AG04450 (cell line): ENCODE measurements at places on chromosomes 4 and X. TPM values are rescaled to one million over a fixed set of nuclear protein-coding genes. Genes with fewer than 3 reads are reported as not detected.

- DNase-seq = no peak
Measured at GRCh38 chrX:25010784-25011588, 4.8 kb downstream of the ARX start.

GRCh38 chrX:17861489-17862011 is 452 bp upstream of the RAI2 start:
- DNase-seq = no peak

GRCh38 chr4:93764639-93765246 is 63.8 kb upstream of the ATOH1 start:
- peak; percentile 20 for DNase-seq

- DNase-seq = no peak
Measured at GRCh38 chrX:108426262-108426661, 12.0 kb downstream of the COL4A6 start.

GRCh38 chr4:1177274-1178141 is 5.1 kb upstream of the SPON2 start:
- DNase-seq = no peak

DNA sequence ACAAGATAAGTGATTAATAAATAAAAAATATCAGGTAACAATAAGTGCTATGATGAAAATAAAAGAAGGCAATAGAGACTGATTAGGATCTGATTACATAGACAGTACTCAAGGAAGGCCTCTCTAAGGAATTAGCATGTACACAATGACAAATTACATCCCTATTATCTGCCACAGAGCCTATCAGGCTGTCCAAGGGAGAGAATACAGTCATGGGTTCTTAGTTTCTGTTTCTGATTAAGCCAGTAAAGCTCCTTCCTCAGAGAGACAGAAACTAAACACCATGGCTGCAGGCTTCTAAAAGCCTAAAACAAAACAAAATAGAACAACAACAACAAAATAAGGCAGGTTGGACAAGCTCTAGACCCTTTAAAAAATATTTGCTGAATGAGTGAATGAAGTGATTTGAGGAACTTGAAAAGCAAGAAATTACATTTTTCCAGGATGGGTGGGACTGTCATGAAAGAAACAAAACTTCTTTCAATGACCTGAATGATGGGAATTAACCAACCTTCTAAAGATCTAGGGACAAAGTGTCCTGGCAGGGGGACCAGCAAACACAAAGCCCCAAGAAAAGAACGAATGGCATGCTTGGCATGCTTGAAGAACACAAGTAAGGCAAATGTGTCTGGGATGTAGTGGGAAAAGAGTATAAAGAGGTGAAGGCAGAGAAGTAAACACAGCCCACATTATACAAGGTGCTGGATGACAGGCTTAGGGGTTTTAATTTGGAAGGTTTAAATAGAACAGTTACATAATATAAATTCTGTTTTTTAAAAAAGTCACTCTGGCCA is 44.1 kb downstream of the NAA11 start:
- no peak for DNase-seq

GRCh38 chrX:72394518-72395170 is 88.9 kb upstream of the CITED1 start:
- peak; percentile 10 for DNase-seq

DNA sequence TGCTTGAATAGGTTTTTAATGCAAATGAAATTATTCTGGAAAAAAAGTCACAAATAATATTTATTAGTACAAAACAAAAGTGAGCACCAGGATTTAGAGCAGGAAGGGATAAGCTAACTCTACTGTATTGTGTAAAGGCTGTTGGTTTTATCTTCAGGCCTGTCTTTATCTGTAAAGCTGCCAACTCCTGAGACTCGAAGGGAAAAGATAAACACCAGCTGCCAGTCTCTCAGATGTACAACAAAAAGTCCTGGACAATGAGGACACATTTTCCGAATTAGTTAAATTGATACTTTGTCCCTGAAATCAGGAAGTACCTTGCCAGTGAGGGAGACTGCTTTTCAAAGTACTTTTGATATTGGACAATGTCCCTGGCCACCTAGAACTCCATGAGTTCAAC is 8.8 kb downstream of the DDX60 start:
- no peak for DNase-seq

- no peak for DNase-seq
Measured at GRCh38 chrX:155001873-155002272, 20.6 kb downstream of the F8 start.

GRCh38 chr4:46730075-46730474 is 179.0 kb downstream of the COX7B2 start:
- no peak for DNase-seq

DNA sequence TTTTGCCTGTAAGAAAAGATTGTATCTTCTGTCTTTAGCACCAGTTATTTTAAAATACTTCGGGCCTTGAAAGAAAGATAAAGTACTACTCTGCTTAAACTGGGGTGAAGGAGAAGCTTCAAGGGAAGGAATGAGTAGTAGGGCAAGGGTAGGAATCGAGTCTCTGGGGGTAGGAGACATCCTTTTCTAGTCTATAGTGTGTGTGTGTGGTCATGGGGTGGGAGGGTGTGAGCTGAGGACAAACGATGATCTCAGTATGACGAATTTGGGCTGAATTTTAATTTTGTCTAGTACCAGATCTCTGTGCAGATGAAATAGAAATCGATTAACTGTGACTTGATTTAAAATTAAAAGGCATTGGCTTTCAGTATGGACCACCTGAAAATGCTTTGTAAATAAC is 3.3 kb upstream of the MYOZ2 start:
- DNase-seq = no peak

DNA sequence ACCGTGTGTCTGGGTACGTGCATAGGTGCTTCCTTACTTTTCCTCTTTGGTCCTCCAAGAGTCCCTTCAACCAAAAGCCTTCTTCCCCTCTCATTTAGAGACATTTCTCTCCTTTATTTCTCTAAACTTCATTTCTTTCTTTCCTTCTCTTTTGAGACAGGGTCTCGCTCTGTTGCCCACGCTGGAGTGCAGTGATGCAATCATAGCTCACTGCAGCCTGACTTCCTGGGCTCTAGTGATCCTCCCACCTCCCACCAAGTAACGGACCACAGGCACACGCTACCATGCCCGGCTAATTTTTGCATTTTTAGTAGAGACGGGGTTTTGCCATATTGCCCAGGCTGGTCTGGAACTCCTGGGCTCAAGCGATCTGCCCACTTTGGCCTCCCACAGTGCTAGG is 42.2 kb downstream of the ACOX3 start:
- no peak for DNase-seq

DNA sequence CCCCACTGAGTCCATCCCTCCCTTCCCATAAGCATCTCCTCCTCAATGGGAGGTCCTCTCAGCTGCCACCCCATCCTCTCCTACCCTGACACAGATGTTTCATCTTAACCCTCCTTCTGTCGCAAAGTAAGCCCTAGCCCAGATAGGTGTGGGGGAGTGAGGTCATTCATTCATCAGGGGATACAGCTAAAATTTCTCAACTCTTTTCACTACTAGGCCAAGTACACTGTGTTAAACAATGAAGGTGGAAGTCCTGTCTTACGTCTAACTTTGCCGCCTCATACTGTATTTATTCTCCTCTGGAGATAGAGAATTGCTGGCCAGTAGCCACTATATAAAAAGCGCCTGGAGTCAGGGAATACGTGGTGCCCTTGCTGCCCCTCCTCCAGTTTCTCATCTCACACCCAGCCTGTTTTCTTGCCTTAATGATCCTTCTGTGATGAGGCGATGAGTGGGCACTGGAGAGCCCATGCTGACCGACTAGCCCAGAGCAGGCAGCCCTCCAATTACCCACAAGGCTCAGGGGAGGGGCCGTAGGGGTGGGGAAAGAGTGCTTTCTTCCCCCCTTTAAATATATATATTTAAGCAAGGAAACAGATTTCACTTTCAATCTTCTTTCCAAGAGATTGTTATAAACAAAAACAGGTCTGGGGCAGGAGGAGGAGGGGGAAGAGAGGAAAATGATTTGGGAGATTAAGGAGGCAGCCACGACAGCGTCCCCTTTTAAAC is 149.5 kb downstream of the PJA1 start:
- DNase-seq = no peak

DNA sequence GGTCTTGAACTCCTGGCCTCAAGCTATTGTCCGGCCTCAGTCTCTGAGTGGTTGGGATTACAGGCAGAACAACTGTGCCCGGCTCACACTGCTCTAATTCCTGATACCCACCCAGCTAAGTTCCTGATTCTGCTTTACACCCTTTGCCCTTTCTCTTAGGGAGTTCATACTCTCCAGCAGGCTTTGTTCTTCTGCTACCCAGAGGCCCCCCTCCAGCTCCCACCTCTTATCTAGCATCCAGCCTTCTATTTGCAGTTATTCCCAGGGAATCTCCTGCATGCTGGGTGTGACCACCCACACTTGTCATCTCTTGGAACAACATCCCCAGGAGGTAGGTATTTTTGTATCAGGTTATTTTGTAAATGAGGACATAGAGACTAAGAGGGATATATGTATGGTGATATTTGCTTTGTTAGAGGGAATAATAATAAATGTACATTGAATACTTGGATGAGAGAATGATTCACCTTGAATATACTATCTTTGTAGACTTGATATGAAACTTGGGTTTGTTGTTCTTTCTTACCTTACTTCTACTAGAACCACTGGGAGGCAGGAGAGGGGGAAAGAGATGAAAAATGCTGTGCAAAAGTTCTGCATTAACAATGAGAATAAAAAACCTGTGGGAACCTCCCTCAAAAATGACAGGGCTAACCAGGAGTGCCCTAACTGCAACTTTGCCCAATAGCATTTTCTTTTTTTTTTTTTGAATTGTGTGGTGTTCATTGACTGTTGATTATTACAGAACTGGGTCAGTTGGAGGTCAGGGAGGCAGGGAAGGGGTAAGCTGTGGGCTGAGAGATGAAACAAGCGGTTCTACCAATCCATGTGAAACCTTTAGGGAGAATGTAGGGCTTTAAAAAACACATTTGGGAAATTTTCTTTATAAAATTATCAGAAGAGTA is 157.4 kb downstream of the SPRY1 start:
- no peak for DNase-seq

- DNase-seq = no peak
Measured at GRCh38 chr4:3010577-3010976, 47.2 kb downstream of the GRK4 start.

GRCh38 chrX:11244636-11245035 is 48.6 kb upstream of the AMELX start:
- no peak for DNase-seq

- DNase-seq = no peak
Measured at GRCh38 chr4:1419708-1420107, 13.5 kb upstream of the NKX1-1 start.

GRCh38 chr4:37728064-37728463 is 41.9 kb upstream of the RELL1 start:
- no peak for DNase-seq

- no peak for DNase-seq
Measured at GRCh38 chr4:106238820-106239420, 77.1 kb downstream of the TBCK start.

DNA sequence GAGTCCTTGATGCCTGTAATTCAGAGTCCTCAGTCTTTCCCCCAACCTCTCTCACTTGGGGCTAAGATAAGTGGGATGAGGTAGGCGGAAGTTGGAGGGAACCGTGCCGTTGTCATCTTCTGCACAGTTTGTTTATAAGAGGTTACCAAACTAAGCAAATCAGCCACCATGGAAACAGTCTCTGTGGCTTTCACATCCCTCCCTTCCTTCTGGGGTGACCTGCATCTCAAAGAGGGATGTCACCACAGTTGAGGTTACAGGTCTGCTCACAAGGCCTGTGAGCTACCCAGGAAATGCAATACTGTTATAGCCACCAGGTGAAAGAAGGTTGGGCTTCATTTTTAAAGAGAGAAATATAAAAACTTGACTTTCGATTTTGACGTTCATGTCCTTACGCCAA is 26.3 kb downstream of the RTL5 start:
- no peak for DNase-seq

GRCh38 chrX:131331152-131331551 is 42.0 kb upstream of the IGSF1 start:
- DNase-seq = no peak

- no peak for DNase-seq
Measured at GRCh38 chrX:20527558-20528011, 260.9 kb upstream of the RPS6KA3 start.

- DNase-seq = no peak
Measured at GRCh38 chrX:15903186-15903681, 48.6 kb upstream of the AP1S2 start.

DNA sequence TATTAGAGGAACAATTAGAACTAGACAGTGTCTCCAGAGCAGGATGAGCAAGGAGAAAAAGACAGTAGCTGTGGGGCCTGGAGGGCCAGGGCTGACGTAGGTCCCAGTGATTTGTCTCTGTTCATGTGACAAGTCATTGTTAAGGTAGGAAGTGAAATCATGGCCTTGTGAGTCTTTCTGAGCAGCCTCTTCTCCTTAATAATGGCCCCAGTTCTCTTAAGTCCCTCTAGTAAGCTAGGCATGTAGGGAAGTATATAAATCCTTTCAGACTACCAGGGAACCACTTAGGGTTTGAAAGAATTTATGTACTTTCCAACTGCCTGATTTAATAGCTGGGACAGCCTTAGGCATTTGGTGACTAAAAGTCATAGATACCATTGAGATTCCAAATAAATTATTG is 133.0 kb downstream of the KLHL8 start:
- DNase-seq = no peak

GRCh38 chr4:86013621-86014020 is 346.2 kb downstream of the MAPK10 start:
- DNase-seq = peak; percentile 18

DNA sequence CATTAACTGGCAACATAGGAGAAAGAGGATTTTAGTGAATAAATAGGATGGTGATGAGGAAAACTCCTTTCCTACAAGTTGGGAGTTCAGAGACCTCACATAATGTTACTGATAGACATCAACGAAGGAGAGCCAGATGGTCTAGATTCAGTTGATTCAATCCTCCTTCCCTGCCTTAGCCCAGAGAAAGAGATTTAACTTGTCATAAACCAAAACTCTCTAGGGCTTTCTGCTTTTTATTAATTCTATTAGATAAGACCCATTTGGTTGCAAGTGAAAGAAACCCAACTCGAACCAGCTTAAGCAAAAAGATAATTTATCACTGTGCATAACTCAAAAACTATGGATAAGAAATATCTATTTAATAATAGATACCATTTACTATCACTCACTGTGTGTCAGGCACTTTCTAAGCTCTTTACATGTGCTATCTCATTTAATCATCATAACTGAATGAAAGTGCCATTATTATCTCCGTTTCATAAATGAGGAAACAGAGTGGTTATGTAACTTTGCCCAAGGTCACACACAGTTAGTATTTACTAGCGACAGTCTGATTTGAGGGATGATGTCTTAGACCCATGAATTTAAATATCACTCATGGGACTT is 4.3 kb upstream of the UNC5C start:
- no peak for DNase-seq

GRCh38 chr4:8859550-8860095 is 12.0 kb downstream of the HMX1 start:
- DNase-seq = no peak

- DNase-seq = no peak
Measured at GRCh38 chrX:96906741-96907140, 23.0 kb downstream of the RPA4 start.

Gene FAM47E
- 0.06 TPM in 1 of 2 replicates, not detected in the other for polyA plus RNA-seq

Gene EREG
- 1.5 and 1.8 TPM in 2 replicates for polyA plus RNA-seq

Gene EXOC1
- polyA plus RNA-seq = 26.8 and 35.2 TPM in 2 replicates

Gene PASD1
- polyA plus RNA-seq = not detected in 2 replicates
